ENCODE measurements at places on chromosomes 1 and 21. TPM values are rescaled to one million over a fixed set of nuclear protein-coding genes. Genes with fewer than 3 reads are reported as not detected.

- no peak for DNase-seq
Measured at GRCh38 chr1:224067621-224068457, 46.1 kb upstream of the FBXO28 start.

DNA sequence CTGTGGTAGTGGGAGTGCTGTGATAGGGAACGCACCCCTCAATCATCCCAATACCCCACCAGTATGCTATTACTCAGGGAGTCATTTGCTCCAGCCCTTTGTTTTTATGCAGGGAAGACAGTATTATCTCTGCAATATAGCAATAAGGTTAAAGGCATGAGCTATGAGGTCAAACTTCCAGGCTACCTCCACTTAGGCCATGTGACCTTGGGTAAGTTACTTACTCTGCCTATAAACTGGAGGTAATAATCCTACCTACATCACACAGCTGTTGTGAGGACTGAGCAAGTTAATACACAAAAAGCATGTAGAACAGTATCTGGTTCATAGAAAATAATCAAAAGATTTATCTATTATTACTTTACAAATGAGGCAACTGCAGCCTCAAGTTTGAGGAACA, 30.1 kb downstream of the MEF2D start:
- DNase-seq = no peak

DNA sequence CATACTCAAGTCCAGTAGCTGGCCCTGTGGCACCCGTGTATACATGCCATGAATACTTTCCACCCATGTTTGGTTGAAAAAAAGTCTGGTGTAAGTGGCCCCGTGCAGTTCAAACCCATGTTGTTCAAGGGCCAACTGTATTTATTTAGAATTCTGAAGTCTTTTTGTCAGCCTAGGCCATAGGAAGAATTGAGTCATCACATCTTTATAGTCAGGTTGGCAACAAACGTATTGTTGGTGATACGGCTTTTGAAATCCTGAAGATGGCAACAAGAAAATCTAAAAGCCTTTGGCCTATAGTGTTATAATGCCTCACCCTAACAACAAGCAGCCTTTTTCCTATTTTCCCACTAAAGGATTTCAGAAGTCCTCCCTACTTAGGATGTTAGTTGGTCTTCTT, 363.6 kb downstream of the PLPP3 start:
- no peak for DNase-seq

DNA sequence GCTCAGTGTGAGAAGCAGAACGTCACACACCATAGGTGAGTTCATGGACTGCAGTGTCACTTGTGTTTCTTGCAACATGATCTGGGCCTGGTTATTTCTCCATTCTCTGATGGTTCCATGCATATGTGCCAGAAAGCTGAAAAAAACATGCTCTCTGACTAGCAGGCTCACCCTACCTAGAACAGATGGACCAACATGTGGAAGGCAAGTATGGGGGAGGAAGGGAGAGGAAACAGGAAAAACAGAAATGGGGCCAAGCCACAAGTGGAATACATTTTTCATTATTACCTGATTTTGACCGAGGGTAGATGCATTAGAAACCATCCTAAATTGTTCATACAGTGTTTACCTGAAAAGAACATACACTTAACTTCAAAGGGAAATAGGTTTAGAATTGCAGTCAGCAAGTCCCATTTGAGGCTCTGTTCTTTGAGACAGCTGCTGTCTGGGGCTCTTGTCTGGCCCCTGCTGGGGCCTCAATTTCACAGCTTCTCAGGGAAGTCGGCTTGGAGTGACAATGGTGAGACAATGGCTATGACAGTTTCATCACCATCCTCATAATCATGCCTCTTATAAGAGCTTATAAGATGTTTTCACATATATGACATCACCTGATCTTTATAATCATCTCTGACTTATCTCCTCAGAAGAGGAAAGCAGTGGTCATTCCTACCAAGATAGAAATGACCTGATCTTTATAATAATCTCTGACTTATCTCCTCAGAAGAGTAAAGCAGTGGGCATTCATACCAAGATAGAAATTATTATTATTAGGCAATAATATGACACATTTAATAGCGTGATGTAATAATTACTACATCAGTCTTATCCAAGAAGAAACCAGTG, 327.3 kb downstream of the SIPA1L2 start:
- no peak for DNase-seq

DNA sequence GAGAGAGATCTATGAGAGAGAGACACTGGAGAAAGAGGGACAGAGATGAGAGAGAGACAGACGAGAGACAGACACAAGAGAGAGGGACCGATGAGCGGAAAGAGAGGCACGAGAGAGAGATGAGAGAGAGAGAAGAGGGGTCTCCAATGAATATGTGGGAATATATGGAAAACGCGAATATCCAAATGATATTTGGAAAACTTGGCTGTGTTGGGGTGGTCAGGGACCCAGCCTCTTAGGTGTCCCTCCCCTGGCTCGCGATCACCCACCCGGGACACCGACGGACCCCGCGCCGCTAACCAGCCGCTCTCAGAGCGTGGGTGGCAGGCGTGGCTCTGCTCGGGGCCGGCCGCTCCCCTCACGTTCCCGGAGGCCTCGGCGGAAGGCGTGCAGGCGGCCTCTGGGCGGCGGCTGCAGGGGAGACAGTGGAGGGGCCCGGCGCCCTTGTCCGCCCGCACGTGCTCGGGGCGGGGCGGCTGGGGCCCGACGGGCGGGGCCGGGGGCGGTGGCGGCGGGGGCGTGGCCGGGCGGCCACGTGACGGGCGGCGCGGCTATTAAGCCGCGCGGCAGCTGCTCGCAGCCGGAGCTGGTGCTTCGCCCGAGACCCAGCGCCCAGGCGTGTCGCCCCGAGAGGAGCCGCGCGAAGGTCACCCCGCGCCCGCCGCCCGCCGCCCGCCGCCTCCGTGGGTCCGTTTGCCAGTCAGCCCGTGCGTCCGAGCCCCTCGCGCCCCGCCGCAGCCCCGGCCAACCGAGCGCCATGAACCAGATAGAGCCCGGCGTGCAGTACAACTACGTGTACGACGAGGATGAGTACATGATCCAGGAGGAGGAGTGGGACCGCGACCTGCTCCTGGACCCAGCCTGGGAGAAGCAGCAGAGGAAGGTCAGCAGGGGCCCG, at the start of gene ACTN2:
Gene ACTN2 (plus strand): TSS at position 583 of the 898 bp plus-strand sequence. CDS start 175 bp downstream, at position 758.
- peak; percentile 71 for DNase-seq

- DNase-seq = no peak
Measured at GRCh38 chr1:163412221-163412620, 90.5 kb downstream of the NUF2 start.

Gene CACNA1S
- total RNA-seq = not detected

Gene NBPF8
- total RNA-seq = 2.1 TPM

- no peak for DNase-seq
Measured at GRCh38 chr1:208187499-208188041, 56.6 kb downstream of the PLXNA2 start.

Gene MARCKSL1
- 14.5 TPM for total RNA-seq

DNA sequence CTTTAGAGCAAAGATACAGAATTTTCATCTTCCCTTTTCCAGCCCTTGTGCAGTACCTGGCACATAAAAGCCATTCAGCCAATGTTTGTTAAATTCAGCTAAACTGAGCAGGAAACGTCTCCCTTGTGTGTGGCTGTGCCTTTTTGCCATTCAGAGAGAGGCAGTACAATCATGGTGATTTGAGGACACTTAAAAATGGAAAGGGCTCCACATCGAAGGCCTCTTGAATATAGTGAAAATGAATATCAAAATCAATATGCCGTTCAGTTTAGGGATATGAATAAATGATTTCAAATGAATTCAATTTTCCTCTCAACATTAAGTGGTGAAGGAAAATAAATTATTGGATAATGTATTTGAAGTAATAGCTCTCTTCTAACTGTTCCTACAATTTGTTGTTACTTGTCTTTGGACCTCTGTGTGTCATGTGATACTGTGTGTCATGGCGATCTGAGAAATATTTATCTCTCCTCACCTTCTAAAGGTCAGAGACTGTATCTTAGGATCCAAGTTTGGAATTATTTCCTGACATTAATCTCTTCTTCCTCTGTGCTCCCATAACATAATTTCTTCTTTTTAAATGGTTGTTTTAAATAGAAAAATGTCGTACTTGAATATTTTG, 355.6 kb upstream of the ST6GALNAC5 start:
- no peak for DNase-seq

Gene TP73
- not detected for total RNA-seq

- DNase-seq = no peak
Measured at GRCh38 chr1:25900219-25900618, 6.0 kb downstream of the STMN1 start.

DNA sequence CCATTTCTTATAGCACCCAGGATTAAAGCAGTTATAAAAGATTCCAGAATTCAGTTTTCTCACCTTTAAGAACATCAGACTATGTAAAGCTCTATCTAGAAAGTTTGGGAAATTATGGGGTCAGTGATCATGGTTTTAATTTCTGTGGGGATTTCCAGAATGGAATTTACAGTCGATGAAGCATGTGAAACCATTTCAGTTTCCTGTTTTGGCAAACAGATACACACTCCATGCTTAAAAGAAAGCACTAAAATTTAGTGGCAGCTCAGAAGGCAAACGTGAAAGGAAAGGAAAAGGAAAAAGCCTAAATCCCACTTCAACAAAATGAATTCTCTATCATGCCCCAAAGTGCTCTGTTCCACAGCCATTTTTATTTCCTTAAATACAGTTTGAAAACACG, 60.4 kb downstream of the FYB2 start:
- no peak for DNase-seq

GRCh38 chr21:40051801-40052200, 184.6 kb downstream of the PCP4 start:
- DNase-seq = no peak

Gene ST6GALNAC5
- total RNA-seq = 1.1 TPM

Gene ZNF683
- total RNA-seq = 0.23 TPM

DNA sequence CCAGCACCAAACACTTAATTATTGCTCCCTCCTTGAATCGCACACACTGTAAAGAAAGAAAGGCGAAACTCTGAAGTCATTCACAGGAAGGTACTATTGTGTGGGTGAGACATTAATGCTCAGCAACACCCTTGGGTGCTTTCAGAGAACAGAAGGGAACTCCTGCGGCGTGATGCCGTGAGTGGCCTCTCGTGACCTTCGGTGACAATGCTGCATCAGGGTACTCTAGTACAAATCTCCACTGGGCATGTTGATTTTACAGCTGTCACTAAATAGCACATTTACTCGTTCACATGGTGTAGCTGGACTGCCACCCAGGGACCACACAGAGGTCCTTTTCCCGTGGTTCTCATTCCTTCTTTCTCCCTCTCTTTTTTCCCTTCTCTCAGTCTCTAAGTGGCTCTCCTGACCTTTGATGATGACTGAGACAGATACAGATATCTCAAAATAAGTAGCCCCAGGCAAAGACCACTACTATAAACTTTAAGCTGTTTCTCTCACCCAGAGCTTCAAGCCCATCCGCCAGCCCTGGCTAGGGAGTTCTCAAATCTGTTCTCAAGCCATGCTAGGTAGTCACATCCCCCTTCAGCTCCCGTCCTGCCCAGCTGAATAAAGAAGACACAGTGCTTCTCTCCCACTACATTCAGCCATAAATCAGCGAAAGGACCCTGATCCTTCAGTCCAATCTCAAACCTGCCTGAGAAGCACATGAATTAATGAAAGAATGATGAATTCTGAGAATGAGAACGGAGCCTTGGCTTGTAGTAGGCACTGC, 223.4 kb upstream of the FMN2 start:
- no peak for DNase-seq

Gene SPATA46
- total RNA-seq = not detected

GRCh38 chr1:219710529-219711194, 97.8 kb upstream of the ZC3H11B start:
- DNase-seq = no peak

DNA sequence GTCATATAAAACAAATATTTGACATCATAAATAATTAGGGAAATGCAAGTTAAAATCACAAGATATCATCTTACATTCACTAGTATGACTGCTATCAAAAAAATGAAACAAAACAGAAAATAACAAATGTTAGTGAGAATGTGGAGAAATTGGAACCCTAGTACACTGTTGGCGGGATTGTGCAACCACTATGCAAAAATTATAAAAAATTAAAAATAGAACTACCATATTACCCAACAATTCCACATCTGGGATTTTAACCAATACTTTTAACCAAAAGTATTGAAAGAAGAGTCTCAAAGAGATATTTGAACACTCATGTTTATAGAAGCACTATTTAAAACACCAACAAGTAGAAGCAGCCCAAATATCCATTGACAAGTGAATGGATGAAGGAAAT, 797.2 kb upstream of the ADAMTS5 start:
- DNase-seq = no peak

DNA sequence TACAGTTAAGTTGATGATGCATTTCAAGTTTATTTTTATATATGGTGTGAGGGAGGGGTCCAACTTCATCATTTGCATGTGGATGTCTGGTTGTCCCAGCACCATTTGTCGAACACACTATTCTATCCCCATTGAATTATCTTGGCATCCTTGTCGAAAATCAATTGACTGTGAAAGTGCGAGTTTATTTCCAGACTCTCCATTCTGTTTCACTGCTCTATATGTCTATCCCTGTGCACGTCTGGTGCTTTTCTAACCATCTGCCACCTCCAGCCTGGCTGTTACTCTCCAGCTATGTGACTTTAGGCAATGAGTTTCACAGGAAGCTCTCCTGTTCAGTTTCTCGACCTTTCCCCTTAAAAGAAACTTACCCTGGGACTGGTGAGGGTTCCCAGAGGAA, 137.1 kb upstream of the KLHDC7A start:
- DNase-seq = no peak

DNA sequence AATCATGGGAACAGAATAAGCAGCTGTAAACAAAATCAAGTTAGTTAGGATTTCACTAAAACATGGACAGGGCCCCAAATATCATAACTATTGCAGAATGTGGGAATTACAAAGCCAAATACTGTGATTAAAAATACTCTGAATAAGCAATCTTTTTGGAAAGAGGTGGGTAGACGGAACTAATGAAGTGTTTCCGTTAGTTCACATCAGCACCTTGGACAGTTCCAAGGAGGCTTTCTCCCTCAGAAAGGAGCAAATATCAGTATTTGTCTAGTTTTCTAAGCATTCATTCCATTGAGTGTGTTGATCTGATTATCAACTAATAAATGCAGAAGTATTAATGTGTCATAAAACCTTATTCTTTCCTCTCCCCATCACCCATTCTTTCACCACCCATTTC, 97.4 kb downstream of the FAM78B start:
- no peak for DNase-seq

DNA sequence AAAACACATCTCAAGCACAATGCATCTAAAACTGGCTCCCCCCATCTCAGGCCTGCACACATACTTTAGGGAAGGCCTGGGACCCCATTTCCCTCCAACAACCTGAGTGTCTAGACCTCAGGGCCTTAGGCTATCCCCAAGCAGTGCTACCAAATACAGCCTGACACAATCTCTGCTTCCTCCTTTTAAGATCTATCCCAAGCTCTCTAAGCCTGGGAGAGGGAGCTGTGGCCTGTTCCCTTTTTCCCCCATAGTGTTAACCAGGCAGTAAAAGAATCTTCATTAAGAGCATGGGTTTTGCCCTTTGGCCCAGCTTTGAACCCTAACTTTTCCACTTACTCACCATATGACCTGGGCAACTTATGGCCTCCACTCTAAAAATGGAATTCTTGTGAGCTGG, 10.8 kb upstream of the COL8A2 start:
- peak; percentile 4 for DNase-seq

- DNase-seq = peak; percentile 48
Measured at GRCh38 chr21:24208562-24209260, 1398.6 kb downstream of the MRPL39 start.

Gene KIF2C
- total RNA-seq = 2.5 TPM
